ENCODE measurements at places on chromosomes 5 and 9.

DNA sequence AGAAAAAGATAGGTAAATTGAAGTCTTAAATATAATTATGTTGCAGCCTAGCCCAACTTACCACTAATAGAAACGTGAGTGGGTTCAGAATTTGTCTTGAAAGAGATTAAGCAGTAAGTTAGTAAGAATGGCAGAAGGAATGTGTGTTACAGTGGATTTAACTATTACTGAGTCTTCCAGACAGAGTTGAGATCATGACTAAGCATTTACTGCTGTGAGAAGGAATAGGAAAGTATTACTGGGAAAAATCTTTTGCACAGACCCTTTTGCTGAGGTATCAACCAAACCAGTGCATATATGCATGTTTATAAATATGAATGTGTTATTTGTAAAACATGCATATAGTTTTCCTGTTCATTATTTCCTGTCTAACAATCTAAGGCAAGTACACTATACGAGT, 112.8 kb upstream of the EFNA5 start:
- no peak for DNase-seq

DNA sequence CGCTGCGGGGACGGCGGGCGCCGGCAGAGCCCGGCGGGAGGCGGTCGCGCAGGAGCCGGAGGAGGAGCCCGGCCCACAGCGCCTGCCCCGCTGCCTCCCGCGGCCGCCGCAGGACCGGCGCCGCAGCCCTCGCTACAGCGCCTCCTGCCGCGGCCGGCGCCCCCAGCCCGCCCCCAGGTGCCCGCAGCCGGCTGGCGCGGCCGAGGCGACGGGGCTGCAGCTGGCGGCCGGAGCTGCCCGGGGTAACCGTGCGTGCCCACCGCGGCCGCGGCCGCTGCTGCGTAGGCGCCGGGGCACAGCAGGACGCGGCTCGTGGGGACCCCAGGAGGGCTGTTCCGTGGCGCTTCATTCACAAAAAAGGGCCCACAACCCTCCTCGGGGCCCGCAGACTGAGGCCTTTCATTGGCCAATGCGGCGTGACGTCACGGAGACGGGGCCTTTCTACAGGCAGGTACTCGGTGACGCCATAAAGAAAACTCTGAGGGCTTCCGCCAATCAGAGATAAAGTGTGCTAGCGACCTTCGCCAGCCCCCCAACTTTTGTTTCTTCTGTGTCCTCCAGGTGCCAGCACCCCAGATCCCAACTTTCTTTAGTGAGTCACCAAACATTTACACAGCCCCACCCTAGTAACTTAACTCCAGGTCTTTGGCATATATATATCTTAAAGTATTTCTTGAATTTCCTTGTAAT, at the start of gene CDC14B:
Gene CDC14B, minus strand, starts transcription at position 353 of the 690 bp plus-strand sequence. CDS start 465 bp downstream, outside the sequence.
- DNase-seq, result peak; percentile 84

GRCh38 chr9:72459308-72459707, 62.1 kb upstream of the TMC1 start:
- DNase-seq, result no peak

- DNase-seq, result no peak
Observed at GRCh38 chr5:124302533-124302932, 443.9 kb downstream of the ZNF608 start.

DNA sequence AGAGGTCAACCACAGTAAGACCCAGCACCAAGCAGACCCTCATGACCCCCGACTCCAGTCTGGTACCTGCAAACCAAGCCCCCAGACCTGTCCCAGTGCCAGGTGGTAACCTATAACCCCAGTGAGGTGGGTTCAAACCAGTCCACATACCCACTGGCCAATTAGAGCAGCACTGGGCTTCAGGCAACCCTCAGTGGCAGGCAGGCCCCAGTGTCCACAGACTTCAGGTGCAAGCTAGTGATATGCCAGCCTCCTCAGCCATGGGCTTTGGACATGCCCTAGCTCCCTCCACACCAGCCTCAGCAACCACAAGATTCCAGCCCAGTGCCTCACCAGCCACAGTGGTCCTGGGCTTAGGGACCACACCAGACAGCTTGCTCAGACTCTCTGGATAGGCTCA, 276.6 kb downstream of the DTWD2 start:
- DNase-seq, result no peak

- no peak for DNase-seq
Observed at GRCh38 chr9:137173796-137174664, 2.2 kb upstream of the TMEM210 start.

GRCh38 chr5:118651002-118651401, 337.3 kb downstream of the DTWD2 start:
- DNase-seq, result no peak

DNA sequence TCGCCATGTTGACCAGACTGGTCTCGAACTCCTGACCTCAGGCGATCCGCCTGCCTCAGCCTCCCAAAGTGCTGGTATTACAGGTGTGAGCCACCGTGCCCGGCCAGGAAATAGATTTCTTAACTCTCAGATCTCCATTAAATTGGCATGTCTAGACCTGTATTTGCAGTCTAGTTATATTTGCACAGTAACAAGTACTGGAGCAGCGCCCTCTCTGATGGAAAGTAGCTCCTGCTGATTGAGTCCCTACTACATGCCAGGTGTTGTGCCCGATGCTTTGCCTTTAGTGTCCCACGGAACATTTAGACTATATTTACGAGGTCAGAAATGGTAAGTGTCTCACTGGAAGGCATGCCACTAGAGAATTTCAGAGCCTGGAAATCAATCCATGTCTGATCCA, 15.8 kb upstream of the TMED9 start:
- no peak for DNase-seq

GRCh38 chr5:135493406-135494180, 41.4 kb upstream of the TIFAB start:
- no peak for DNase-seq

GRCh38 chr9:84435902-84436301, 95.3 kb upstream of the SLC28A3 start:
- no peak for DNase-seq

GRCh38 chr9:6551136-6551535, 94.4 kb downstream of the GLDC start:
- no peak for DNase-seq

- DNase-seq, result no peak
Observed at GRCh38 chr9:110886832-110887231, 151.4 kb downstream of the LPAR1 start.

DNA sequence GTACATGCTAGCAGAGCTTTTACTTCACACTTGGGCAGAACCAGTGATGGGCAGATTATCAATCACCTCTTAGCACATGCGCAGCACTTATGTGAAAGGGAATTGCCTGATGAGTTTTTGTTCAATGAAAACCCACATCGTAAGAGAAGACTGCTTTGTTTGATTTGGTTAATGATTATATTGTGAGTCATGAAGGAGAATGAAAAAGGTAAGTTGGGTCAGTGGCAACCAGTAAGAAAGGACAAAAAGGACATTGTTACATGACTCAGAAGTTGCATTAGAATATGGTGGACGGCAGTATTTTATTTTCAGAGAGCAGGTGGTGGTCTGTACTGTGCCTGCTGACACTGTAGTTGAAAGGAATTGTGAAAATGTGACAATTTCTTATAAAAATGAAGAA, 127.4 kb downstream of the AOPEP start:
- no peak for DNase-seq

- DNase-seq, result peak; percentile 58
Observed at GRCh38 chr5:112141582-112141981, 277.5 kb downstream of the EPB41L4A start.

DNA sequence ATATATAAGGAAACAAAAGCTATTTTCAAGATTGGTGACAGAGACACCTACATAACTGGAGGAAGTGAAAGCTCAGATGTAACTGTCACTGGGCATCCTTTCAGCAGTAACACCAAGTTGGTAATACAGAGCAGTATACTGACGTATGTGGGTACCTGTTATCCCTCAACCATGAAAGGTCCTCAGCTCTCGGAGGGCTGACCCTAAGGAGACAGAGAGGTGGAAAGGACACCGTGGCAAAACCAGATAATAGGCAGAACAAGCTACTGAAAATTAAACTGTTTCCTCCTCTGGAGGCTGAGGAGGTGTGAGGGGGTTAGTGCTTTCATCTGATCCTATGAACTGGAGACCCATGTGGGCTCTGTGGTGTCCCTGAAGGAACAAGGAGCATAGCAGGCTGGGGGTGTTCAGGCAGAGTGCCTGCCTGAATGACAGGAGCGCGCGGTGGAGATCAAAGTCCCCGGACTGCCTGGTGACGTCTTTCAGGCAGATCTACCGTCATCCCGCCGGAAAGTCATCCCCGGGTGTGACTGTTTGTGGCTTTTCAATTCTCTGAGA, 130.2 kb upstream of the FSTL4 start:
- DNase-seq, result no peak

DNA sequence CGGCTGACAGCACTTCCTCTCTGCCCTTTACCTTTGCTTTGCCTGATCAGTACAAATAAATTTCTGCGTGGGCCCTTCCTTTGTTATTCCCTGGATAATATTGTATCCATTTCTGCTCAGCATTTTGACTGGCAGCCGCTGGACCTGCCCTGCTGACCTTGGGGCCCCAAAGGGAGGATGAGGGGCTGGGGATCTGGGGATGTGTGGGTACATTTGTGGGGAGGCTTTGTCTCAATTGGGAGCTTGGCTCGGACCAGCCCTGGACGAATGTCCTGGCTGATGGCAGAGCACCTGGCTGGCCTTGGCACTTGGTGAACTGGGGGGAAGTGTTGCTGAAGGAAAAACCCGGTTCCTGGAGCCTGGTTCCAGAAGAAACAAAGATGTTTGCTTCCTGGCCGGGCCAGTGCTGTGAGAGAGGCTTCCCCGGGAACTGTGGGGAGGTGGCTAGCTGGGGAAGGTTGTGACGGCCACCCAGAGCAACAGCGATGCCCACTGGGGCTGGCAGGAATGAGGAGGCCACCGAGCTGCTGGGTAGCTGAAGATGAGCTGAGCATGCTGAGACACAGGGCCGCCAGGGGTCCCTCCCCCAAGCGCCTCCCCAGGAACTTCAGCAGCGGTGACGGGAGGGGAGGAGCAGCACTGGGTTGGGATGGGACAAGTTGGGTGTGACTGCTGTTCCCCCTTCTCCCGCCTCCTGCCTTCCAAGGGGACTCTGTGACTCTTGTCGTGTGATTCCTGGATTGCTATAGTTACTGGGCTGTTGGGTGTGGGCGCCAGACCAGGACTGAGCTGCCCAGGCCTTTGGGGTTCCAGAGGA, 8.4 kb downstream of the LMX1B start:
- DNase-seq, result no peak

GRCh38 chr5:157295247-157295646, 29.3 kb downstream of the CYFIP2 start:
- DNase-seq, result no peak

DNA sequence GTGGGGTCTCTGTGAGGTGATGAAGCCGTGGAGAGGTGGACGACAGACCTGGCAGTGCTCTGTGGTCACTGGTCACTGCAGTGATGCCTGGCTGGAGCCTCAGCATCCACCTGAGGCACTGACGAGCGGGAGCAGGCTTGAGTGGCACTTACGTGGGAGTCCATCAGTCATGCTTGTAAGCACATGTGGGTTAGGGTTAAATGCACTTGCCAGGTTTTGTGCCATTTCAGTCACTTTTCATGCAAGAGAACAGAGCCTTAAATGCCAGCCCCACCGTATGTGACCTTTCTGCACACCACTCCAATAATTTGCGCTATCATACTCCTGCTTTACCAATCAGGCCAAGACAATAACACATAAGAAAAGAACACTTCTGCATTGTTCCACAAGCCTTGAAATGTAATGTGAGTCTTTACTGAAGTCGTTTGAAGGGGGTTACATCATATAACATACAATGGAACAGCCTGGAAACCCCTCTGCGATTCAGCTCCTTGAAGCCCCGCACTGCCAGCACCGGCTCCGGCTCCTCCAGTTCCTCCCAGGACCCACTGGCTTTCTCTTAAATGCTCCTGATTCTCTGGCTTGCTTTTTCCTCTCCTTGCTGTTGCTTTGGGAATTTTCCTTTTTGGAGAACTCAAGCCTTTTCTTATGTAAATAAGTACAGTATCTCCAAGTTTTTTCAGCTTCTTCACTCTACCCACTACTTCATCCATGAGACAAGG, 59.4 kb upstream of the CTXN3 start:
- no peak for DNase-seq

DNA sequence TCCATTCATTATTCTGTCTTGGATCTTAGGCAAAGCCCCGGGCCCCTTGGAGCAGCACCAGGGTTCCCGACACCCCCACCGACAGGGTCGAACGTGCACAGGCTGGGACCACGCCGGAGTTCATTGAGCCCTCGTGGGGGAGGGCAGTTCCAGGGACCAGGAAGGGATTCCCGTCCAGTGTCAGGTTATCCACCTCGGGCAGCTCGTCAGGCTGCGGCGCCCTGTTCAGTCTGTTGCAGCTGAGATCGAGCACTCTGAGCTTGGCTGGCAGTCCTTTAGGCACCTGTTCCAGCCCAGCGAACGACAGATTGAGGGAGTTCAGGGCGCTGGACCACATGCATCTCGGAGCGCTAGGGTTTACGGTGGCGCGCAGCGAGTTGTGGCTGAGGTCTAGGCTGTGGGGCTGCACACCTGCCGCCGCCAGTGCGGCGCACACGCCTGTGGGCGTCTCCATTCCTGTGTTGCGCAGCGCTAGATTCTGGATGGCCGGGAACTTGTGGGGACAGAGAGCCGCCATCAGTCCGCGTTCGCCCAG, 1.1 kb downstream of the CD14 start:
- peak; percentile 65 for DNase-seq

DNA sequence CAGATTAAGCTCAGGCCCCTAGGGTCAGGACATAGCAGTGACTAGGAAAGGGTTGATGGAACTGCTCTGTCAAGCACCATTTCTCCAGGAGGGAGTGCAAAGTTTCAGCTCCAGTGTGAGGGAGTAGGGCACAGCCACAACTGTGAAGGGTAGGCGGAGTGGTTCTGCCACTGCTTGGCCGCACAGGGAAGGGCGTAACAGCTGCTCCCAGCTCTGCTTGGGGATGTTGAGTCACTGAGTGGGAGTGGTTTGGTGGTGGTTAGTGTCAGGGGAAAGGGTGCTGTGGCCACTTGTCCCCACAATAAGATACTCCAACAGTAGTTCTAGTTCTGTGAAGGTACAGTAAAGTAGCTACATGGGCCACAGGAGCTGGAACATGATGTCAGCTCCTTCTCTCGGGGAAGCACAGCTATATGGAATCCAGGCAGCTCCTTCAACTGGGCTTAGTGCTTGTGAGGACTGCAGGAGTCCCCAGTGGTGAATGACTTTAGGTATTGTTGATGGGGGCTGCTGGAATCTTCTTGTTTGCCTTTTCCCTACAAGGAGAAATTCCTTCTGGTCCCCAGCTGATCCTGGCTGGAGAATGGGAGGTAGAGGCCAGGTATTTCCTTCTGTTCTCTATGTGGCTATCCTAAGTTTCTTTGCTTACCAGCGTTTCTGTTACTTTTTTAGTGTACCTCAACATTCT, 314.5 kb downstream of the SPATA31D1 start:
- no peak for DNase-seq

- no peak for DNase-seq
Observed at GRCh38 chr9:90830977-90831376, 29.4 kb downstream of the SYK start.

DNA sequence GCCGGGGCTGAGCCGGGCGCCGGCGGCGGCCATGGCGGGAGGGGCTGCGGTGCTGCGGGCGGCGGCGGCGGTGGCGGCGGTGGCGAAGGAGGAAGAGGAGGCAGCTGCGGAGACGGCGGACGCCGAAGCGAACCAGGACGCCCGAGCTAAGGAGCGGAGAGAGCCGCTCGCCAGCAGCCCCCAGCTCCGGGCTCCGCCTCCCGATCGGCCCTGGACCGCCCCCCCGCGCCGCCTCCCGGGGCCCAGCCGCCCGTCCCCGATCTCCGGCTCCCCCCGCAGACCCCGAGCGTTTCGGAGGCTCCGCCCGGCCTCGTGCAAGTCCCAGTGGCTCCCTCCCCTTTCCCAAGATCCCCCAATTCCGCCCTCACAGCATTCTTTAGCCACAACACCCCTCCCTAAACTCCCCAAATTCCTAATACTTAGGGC, at the start of gene ASTN2:
Gene ASTN2, minus strand, starts transcription at position 152 of the 426 bp plus-strand sequence. Its CDS starts 119 bp downstream, at position 33.
- DNase-seq, result no peak

Data from cerebellar cortex (tissue), 1 donor.